Gastrocnemius medialis (tissue), 4 donors: ENCODE measurements at places on chromosomes 5 and 9. TPM values are rescaled to one million over a fixed set of nuclear protein-coding genes. Genes with fewer than 3 reads are reported as not detected.

GRCh38 chr9:83451308-83451707 lies 86.9 kb downstream of the FRMD3 start:
- DNase-seq, result no peak
- H3K27me3 ChIP-seq, result no peaks in the 10 kb centered on the region
- H3K4me3 ChIP-seq, result no peak overlapping the region
- H3K27ac ChIP-seq, result no peak overlapping the region
- no peaks in the 10 kb centered on the region for H3K36me3 ChIP-seq

- H3K27ac ChIP-seq, result no peak overlapping the region
- no peaks in the 10 kb centered on the region for H3K27me3 ChIP-seq
- peaks cover 3% of the 10 kb centered on the region for H3K4me1 ChIP-seq
- no peaks in the 10 kb centered on the region for H3K36me3 ChIP-seq
- H3K4me3 ChIP-seq, result no peak overlapping the region
Measured at GRCh38 chr9:113969343-113969742, 93.2 kb downstream of the ZNF618 start.

GRCh38 chr9:72907421-72907820 lies 45.4 kb downstream of the ALDH1A1 start:
- no peaks in the 10 kb centered on the region for H3K27me3 ChIP-seq
- H3K4me1 ChIP-seq, result no peaks in the 10 kb centered on the region
- no peak for DNase-seq
- no peak overlapping the region for H3K27ac ChIP-seq
- H3K4me3 ChIP-seq, result no peak overlapping the region

GRCh38 chr9:91036356-91036755 lies 234.7 kb downstream of the SYK start:
- H3K27me3 ChIP-seq, result no peaks in the 10 kb centered on the region
- no peak for DNase-seq

GRCh38 chr5:171647043-171647903 lies 138.3 kb upstream of the SMIM23 start:
- H3K4me3 ChIP-seq, result no peak overlapping the region
- DNase-seq, result no peak
- H3K4me1 ChIP-seq, result no peaks in the 10 kb centered on the region
- H3K36me3 ChIP-seq, result no peaks in the 10 kb centered on the region
- no peaks in the 10 kb centered on the region for H3K27me3 ChIP-seq

DNA sequence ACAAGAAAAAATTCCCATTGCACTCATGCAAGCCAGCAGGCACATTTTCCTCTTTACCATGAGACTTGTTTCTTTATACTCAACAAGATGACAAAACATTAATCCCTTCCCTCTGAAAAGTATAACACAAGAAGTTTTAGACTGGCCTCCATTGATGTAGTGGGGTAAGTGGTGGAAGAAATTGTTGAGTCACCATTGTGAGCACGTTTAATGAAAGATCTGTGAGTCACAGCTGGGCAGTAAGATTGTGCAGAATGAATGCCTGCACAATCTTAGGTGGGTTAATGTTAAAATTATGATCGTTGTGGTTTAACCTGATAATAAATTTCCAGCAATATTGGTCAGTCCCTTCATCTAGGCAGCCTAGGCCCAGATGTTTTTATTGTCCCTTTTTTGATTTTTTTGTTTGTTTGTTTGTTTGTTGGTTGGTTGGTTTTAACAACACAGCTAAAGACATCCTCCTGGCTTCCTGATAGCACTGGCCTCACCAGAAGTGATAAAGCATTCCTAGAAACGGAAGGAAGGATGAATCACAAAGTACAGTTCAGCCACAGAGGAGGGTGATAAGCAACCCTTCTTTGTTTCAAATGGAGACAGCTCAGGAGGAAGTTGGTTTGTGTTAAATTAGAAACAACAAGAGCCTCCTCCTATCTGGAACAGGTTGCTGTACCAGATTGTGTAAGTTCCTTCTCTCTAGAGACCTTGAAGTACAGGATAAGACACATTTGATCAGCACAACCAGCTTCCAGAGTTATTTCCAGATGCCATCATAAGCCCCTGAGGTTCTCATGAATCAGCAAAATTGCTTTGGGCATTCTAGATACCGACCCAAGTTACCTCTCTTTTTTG lies 40.3 kb downstream of the SLC24A2 start:
- H3K27ac ChIP-seq, result no peak overlapping the region
- H3K4me3 ChIP-seq, result no peak overlapping the region
- no peak for DNase-seq
- no peaks in the 10 kb centered on the region for H3K4me1 ChIP-seq
- H3K36me3 ChIP-seq, result no peaks in the 10 kb centered on the region

- no peak overlapping the region for H3K27ac ChIP-seq
- peaks cover 5% of the 10 kb centered on the region for H3K36me3 ChIP-seq
- no peak for DNase-seq
- no peak overlapping the region for H3K4me3 ChIP-seq
Measured at GRCh38 chr9:37507566-37508134, 21.9 kb downstream of the POLR1E start.

- no peaks in the 10 kb centered on the region for H3K27me3 ChIP-seq
- no peak for DNase-seq
- no peaks in the 10 kb centered on the region for H3K4me1 ChIP-seq
- no peak overlapping the region for H3K4me3 ChIP-seq
- H3K27ac ChIP-seq, result no peak overlapping the region
- no peaks in the 10 kb centered on the region for H3K36me3 ChIP-seq
Measured at GRCh38 chr5:87081016-87081415, 186.7 kb upstream of the RASA1 start.

DNA sequence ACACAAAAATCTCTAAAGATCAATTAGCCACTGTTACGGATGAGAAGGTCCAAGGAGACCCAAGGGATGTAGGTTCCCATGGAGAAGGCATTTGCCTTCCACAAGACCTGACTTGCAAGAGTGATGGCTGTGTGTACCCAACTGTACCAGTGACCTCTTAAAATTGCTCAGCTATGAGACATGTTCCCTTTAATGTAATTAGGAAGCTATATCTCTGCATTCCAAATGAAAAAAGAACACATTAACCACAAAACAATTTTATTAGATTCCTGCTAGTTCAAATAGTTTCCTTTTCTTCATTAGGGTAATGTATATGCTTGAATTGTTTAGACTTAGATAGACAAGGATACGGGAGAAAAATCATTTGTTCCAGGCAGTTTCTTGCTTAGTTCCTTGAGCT lies 3.3 kb downstream of the OR2Y1 start:
- H3K36me3 ChIP-seq, result no peaks in the 10 kb centered on the region
- no peaks in the 10 kb centered on the region for H3K27me3 ChIP-seq

DNA sequence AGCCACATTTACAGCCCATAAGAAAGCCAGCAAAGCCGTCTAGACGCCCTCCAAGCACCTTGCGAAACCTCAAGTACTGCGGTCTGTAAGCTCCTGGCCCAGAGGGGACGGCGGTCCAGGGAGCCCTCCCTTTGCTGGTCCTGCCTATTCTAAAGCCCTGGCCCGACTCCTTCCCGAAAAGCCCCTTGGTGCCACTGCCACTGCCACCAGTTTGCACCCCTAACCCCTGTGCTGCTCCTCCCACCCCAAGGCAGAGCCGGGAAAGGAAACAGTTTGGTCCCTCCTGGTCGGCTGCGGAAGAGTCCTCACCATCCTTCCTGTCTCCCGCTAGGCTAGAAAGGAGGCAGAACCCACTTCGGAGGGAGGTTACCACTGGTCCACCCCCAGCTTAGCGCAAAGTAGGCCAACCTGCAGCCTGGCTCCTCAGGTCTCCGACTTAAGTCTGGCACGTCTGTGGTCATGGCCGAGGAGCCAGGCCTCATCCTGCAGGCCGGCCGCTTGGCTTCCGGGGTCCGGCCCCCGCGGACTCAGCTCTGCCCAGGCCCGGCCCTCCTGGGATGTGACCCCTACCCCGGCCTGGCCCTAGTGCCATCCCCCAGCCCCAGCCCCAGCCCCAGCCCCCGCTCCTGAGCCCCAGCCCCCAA lies 916 bp downstream of the TOR1A start:
- H3K27me3 ChIP-seq, result no peaks in the 10 kb centered on the region
- DNase-seq, result no peak
- H3K27ac ChIP-seq, result peak overlapping the region; percentile 68
- H3K36me3 ChIP-seq, result no peaks in the 10 kb centered on the region

- H3K4me3 ChIP-seq, result no peak overlapping the region
- no peak for DNase-seq
- no peaks in the 10 kb centered on the region for H3K27me3 ChIP-seq
- no peaks in the 10 kb centered on the region for H3K36me3 ChIP-seq
Measured at GRCh38 chr9:91044354-91044753, 242.7 kb downstream of the SYK start.

DNA sequence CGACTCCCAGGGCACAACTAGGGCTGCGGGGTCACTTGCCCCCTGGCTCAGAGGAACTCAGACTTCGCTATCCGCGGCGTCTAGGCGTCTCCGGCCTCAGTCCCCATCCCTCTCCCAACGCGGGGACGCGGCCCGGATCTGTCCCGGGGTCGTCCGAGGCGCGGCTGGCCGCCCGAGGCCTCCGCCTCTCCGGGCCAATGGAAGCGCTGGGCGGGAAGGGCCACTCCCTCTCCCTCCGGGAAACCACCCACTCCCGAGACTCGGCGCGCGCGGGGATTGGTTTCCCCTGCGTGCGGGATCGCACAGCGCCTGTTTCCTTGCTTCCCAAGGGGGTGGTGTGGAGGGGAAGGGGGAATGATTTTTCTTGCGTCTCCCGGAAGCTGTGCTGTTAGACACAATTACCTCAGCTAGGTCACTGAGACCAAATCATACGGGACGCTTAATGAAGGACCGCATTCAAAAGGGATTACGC lies 38.3 kb downstream of the NR2F1 start:
- H3K27me3 ChIP-seq, result peaks cover under 1% of the 10 kb centered on the region
- peak overlapping the region; percentile 71 for H3K4me3 ChIP-seq
- H3K4me1 ChIP-seq, result peaks cover 10% of the 10 kb centered on the region
- no peak for DNase-seq
- peak overlapping the region; percentile 26 for H3K27ac ChIP-seq

GRCh38 chr5:9847631-9848030 lies 217.5 kb upstream of the TAS2R1 start:
- no peak overlapping the region for H3K27ac ChIP-seq
- H3K4me3 ChIP-seq, result no peak overlapping the region
- no peaks in the 10 kb centered on the region for H3K36me3 ChIP-seq
- no peaks in the 10 kb centered on the region for H3K27me3 ChIP-seq

DNA sequence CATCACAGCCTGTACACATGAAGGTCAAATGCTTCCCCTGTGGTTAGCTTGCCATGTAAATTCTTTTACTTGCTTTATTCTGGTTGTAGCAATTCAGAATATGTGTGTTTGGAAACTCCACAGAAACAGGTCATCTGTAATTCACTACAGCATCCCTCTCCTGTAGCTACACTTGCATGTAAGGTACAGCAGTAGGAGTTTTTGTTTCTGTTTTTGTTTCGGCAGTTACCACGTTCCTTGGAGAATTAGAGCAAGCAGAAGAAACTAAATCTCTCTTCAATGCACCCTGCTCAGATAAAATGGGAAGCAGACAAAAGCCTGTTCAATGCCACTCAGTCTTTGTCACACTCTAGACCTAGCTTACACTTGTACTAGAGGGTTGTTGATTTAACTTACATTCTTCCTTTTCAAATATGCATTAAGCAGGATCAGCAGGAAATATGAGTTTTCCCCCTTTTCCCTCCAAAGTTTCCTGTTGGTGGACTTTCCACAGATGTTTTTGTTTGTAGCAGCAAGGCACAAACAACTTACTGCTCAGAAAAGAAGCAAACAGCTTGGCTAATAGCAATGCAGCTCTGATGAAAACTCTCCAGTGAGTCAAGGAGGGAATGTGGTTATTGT lies 80.9 kb downstream of the YIPF5 start:
- H3K27me3 ChIP-seq, result no peaks in the 10 kb centered on the region
- H3K27ac ChIP-seq, result no peak overlapping the region
- H3K4me1 ChIP-seq, result no peaks in the 10 kb centered on the region

DNA sequence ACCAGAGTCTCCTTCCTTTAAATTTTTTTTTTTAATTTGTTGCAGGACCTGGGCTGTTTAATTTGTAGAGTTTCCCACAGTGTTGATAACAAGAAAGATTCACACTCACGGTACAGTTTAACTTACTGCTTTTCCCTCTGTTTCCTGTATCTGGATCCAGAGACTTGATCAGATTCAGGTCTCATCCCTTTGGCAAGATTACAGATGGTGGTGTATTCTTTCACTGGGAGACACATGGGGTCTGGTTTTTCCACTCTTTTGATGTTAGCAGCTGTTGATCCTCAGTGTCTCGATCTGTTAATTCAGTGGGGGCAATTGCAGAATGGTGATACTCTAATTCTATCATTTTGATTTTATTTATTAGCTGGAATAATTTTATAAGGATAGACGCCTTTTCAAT lies 75.4 kb upstream of the TNFAIP8 start:
- no peaks in the 10 kb centered on the region for H3K36me3 ChIP-seq
- DNase-seq, result no peak
- no peaks in the 10 kb centered on the region for H3K27me3 ChIP-seq
- H3K27ac ChIP-seq, result no peak overlapping the region

- no peaks in the 10 kb centered on the region for H3K4me1 ChIP-seq
- DNase-seq, result peak; percentile 42
- H3K27ac ChIP-seq, result no peak overlapping the region
- H3K4me3 ChIP-seq, result no peak overlapping the region
Measured at GRCh38 chr5:39503155-39503554, 78.4 kb upstream of the DAB2 start.

DNA sequence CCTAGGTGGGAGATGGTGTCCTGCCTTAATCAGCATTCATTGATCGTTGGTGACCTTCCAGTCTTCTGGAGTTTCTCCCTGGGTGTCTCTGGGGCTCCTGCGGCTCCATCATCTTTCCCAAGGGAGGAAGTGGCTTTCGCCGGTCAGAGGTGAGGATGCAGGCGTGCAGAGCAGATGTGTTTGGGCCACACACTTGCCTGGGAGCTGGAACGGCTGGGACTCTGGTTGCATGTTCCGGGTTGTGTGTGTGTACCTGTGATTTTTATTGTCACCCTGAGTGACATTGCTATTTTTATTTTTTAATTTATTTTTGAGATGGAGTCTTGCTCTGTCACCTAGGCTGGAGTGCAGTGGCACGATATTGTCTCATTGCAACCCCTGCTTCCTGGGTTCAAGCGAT lies 9.6 kb downstream of the HMCN2 start:
- H3K36me3 ChIP-seq, result no peaks in the 10 kb centered on the region
- H3K4me3 ChIP-seq, result no peak overlapping the region
- no peaks in the 10 kb centered on the region for H3K4me1 ChIP-seq
- peaks cover 33% of the 10 kb centered on the region for H3K27me3 ChIP-seq
- no peak for DNase-seq
- H3K27ac ChIP-seq, result peak overlapping the region; percentile 29

- no peaks in the 10 kb centered on the region for H3K36me3 ChIP-seq
- no peaks in the 10 kb centered on the region for H3K4me1 ChIP-seq
- no peak for DNase-seq
- H3K27me3 ChIP-seq, result no peaks in the 10 kb centered on the region
- no peak overlapping the region for H3K27ac ChIP-seq
Measured at GRCh38 chr5:121055586-121055985, 591.5 kb downstream of the PRR16 start.

- H3K27me3 ChIP-seq, result no peaks in the 10 kb centered on the region
- peaks cover 7% of the 10 kb centered on the region for H3K4me1 ChIP-seq
- no peak overlapping the region for H3K4me3 ChIP-seq
- H3K36me3 ChIP-seq, result peaks cover 14% of the 10 kb centered on the region
- H3K27ac ChIP-seq, result no peak overlapping the region
- no peak for DNase-seq
Measured at GRCh38 chr9:122923947-122924346, 7.4 kb downstream of the ZBTB26 start.

- H3K36me3 ChIP-seq, result no peaks in the 10 kb centered on the region
- H3K4me1 ChIP-seq, result peaks cover 30% of the 10 kb centered on the region
- no peak for DNase-seq
- no peak overlapping the region for H3K27ac ChIP-seq
- H3K27me3 ChIP-seq, result no peaks in the 10 kb centered on the region
Measured at GRCh38 chr5:67619235-67619634, 422.6 kb upstream of the CD180 start.

Gene PTPRD
- 0.78 TPM for total RNA-seq

Gene CCNI2
- total RNA-seq, result not detected

Gene EIF4E1B
- not detected for total RNA-seq

Gene PDE6A
- total RNA-seq, result not detected

Gene NSG2
- not detected for total RNA-seq

Gene ERBIN
- 35.1 TPM for total RNA-seq

Gene TMEM252
- not detected for total RNA-seq
